Mammary epithelial cell (primary cell): ENCODE measurements at places on chromosomes 6 and 20.

GRCh38 chr6:101640131-101640530 is 246.6 kb downstream of the GRIK2 start:
- no peak for DNase-seq

DNA sequence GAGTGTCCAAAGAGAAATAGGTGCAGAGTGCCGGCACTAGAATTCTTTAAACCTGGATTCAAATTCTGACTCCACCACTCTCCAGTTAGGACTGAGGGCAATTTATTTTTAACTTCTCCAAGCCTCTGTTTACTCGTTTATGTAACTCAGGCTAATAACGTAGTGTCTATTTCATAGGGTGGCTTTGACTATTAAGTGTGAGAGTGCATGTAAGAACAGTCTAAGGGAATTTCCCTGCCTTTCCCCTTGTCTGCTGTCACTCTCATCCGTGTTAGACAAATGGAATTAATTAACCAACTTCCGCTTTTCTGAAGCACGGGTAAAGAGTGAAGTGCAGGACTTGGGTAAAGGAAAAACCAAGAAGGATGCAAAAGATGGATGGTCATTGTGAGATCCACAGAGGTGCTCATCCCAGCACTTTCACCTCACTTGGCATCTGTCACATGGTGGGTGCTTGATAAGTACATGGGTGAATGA is 4.1 kb upstream of the ZKSCAN8 start:
- DNase-seq, result no peak

DNA sequence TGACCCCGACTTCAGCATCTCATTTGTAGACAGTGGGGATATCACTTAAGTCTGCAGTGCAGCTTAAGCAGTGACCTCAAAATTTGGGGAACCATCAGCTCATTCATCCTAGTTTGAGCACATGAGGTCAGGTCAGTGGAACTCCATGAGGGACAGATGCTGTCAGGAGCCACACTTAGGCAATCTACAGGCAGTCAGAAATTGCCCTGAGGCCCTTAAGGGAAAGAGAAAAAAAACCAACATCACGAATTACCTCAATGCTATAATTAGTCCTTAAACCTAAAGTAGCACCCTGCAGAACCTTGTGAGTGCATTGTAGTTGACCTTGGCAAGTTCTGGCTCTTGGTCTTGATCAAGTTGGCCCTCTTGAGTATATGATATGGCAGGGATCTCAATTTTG is 21.1 kb downstream of the TMEM74B start:
- no peak for DNase-seq

- DNase-seq, result no peak
Observed at GRCh38 chr6:144947398-144947976, 662.4 kb downstream of the UTRN start.

DNA sequence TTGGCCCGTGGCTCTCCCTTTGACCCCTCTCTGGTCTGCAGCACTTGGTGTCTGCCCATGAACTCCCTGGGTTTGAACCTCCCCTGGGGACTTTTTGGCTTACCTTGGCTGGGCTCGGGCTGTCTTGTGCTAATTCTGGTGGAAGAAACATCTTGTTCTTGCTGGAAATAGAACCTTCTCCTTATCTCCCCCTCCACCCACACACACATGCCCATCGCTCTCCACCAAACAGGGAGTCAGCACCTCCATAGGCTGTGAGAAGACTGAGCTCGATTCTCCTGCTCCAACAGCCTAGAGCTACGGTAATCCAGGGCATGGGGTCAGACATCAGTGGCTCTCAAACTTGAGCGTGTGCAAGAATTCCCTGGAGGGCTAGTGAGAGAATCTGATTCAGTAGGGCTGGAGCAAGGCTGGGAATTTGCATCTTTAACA is 114.4 kb upstream of the SLC22A23 start:
- DNase-seq, result no peak

GRCh38 chr20:46701556-46701955 is 7.9 kb upstream of the SLC2A10 start:
- DNase-seq, result no peak

- DNase-seq, result no peak
Observed at GRCh38 chr20:35726842-35727711, 15.0 kb downstream of the RBM39 start.

DNA sequence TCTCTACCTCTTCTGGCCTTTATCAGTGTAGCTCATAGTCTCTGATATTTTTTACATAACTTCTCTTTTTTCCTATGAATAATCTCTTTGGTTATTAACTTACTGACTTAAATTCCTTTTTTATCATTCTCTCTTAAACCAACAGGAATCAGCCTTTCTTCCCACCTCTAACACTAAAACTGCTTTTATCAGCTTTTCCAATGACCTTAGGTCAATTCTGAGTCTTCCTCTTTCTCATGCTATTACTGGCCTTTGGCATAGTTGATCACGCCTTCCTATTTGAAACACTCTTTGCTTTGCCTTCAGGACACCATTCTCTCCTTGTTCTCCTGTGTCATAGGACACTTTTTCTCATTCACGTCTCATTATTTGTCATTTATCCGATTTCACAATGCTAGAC is 8.1 kb upstream of the HINT3 start:
- DNase-seq, result no peak

DNA sequence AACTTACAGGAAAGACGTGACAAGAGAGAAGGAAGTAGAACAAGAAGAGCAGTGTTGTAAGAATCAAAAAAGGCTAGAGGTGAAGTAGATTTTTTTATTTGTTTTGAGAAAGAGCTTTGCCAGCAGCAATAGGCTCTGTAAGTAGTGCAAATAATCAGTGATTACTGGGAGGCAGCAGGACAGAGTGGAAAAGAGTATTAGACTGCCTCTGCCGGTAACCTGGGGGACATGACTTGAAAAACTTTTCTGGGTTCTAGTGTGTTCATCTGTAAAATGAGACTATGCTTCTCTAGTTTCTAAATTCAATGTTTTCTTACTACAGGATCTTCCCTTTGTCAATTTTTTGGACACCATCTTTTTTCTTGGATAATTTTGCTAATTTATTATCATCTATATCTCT is 5.8 kb upstream of the IRAK1BP1 start:
- no peak for DNase-seq

GRCh38 chr20:25584905-25585704 is at the start of gene NINL:
NINL (minus strand) TSS chr20:25585531; CDS start chr20:25526587, 58,944 bp downstream.
- DNase-seq, result peak; percentile 41

GRCh38 chr6:121260651-121261102 is 73.6 kb downstream of the TBC1D32 start:
- DNase-seq, result peak; percentile 1

- peak; percentile 84 for DNase-seq
Observed at GRCh38 chr6:56370127-56370540, 122.8 kb upstream of the COL21A1 start.

- no peak for DNase-seq
Observed at GRCh38 chr6:142764311-142764710, 180.7 kb downstream of the HIVEP2 start.

- DNase-seq, result no peak
Observed at GRCh38 chr6:39905640-39905975, 28.7 kb downstream of the MOCS1 start.

DNA sequence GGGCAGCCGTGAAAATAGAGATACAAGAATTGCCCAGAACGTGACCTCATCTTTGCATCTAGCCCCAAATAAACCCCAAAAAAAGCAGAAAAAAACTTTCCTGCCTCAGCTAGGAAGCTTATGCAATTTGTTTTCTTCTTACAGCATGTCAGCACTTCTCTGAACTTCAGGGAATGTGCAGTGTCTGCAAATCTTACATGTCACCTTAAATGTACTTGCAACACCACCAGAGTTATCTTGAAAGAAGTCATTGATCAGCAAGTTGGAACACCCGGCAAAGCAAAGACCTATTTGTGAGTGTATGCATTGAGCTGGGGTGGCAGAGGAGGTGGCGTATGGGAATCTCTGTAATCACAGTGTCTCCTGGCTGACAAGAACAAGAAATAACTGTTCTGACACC is 123.4 kb downstream of the PKHD1 start:
- no peak for DNase-seq

DNA sequence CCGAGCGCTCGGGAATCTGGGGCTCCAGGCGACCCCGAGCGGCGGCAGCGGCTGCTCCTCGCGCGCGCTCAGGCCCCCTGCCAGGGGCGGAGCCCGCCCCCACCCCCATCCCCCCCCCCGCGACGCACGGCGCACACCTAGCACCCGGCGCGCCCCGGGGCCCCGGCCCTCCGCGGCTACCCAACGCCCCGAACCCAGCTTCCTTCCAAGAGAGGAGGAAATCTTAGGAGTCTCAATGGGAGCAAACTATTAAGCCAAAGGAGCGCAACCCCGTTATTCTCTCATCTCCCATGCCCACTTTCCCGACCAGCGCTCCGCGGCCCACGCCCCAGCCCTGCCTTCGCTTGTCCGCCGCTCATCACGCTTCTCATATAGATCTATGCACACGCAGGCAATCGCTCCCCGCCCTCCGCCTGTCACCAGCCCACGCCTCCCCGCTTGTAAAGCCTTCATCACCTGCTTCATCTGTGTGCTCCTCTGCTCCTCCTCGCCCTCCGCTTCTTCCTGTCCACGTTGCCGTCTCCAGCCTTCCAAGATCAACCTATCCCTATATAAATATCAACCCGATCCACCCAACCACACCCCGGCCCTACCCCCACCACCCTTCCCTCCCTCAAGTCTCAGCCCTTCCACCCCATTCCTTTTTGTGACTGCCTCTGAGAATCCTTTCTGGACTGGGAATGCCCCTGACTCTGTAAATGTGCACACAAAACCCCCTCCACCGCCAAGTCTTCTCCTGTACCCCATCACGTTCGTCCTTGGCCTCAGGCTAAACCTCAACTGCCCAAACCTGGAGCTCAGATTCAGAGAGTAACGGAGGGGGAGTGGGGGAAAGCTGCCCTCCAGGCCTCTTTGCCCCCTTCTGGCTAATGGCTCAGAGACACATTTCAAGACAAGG is at the start of gene DLK2:
Gene DLK2 (minus strand): TSS at position 18 of the 898 bp plus-strand sequence. CDS start 723 bp downstream, outside the sequence.
- DNase-seq, result peak; percentile 52

DNA sequence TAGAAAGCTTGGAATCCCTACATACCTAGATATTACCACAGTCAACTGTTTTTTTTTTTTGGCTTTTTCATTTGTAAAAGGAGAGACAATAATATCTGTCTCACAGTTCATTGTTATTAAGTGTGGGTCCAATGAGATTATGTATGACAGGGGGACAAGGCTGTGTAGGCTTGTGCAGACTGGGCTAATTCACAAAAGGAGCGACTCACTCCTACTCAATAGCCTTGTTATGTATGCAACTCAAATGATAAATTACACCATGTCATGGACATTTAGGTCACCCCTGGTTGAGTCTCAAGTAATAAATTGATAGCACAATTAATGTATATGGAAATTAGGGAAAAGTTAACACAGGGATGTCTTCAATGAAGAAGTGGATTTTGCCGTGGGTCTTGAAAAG is 208.2 kb upstream of the MAP3K7 start:
- no peak for DNase-seq

- no peak for DNase-seq
Observed at GRCh38 chr6:18415671-18416340, 28.7 kb downstream of the RNF144B start.

DNA sequence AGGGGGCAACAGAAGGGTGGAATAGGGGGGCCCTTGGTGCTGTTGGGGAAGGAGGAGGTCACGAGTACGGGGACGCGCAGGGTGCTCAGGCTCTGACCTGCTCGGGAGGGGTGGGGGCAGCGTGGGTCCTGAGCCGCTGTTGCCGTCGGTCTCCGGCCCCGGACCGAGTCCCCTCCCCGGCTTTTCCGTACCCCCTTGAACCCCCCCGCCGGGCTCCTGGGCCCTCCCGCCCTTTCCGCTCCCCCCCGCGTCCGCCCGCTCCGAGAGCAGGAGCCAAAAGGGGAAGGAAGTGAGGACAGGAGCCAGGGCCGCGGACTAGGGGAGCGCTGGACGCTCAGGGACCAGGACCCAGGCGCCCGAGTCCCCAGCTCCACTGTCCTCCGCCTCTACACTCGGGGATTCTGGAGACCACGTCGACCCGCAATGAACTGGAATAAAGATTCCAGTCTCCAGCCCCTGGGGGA is at the start of gene RGL2:
Gene RGL2 (minus strand): TSS at position 170 of the 464 bp plus-strand sequence. CDS start 332 bp downstream, outside the sequence.
- DNase-seq, result no peak

- DNase-seq, result no peak
Observed at GRCh38 chr6:21078497-21078896, 515.1 kb upstream of the SOX4 start.
